Transverse colon (tissue), 4 donors: ENCODE measurements at places on chromosomes 12 and 14. TPM values are rescaled to one million over a fixed set of nuclear protein-coding genes. Genes with fewer than 3 reads are reported as not detected.

GRCh38 chr12:75984577-75985182, 46.9 kb downstream of the PHLDA1 start:
- H3K4me1 ChIP-seq, result no peaks in the 10 kb centered on the region
- no peaks in the 10 kb centered on the region for H3K36me3 ChIP-seq
- H3K27ac ChIP-seq, result no peak overlapping the region

LYZ gene
- 26.2 TPM for total RNA-seq

DNA sequence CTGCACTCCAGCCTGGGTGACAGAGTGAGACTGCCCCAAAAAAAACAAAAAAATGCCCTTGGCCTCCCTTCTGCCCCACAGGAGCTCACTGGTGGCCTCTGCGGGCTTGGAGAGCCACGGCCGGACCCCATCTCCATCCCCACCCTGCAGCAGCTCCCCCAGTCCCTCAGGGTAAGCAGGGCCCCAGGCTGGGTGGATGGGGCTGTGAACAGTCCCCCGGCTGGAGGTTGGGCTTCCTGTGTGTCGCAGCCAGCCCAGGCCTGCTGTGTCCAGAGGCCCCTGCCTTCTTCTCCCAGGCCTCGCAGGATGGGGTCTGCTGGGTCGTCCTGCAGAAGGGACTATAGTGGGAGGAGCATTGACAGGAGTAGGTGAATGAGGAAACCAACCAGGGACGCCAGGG, 15.4 kb upstream of the PUS1 start:
- H3K27me3 ChIP-seq, result no peaks in the 10 kb centered on the region
- peaks cover 10% of the 10 kb centered on the region for H3K4me1 ChIP-seq
- H3K36me3 ChIP-seq, result peaks cover 33% of the 10 kb centered on the region
- DNase-seq, result no peak
- H3K27ac ChIP-seq, result no peak overlapping the region
- no peak overlapping the region for H3K4me3 ChIP-seq

IL26 gene
- total RNA-seq, result not detected

DNA sequence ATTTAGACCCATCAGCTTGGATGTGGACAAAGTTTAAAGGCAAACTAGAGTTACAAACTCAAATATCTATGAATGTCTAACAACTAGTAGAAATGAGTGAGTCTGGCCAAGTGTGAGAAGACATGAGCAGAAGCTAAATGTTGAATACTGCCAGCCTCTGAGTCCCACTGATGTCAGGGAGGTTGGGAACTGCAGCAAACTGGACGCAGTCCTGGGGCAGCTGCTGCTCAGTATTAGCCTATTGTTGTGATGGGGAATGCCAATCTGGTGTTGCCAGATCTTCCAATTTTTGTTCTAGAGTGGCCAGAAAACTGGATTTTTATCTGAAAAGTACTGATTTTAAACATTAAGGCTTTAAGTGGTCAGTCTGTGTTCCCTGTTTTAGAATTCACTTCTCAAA, 770.4 kb upstream of the STXBP6 start:
- H3K4me1 ChIP-seq, result no peaks in the 10 kb centered on the region
- DNase-seq, result no peak
- H3K27ac ChIP-seq, result no peak overlapping the region
- no peaks in the 10 kb centered on the region for H3K36me3 ChIP-seq
- no peak overlapping the region for H3K4me3 ChIP-seq

- no peaks in the 10 kb centered on the region for H3K4me1 ChIP-seq
- no peaks in the 10 kb centered on the region for H3K27me3 ChIP-seq
- no peak overlapping the region for H3K27ac ChIP-seq
- DNase-seq, result no peak
These were observed 43.8 kb upstream of the CSRNP2 start for GRCh38 chr12:51127050-51127729.

DNA sequence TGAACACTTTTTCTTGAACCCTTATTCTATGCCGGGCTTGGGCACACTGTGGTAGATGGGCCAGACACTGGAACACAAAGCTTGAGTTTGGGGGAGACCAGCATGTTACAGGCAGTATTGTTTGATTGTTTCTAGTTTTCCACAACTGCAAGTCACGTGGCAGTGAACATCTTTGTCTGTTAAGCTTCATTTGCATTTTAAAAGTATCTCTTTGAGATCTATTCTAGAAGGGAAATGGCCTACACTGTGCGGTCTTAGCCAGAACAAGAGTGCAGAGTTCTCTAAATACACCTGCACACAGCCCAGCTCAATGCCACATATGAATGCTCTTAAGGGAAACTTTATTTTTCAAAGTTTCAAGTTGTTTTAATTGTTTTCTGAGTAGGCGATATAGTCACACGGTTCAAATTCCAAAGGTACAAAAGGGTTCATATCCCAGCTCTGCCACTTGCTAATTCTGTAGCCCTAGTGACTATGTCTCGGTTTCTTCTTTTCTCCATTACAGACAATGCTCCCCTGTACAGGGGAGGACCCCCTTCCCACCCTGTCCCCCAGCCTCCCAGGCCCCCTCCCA, 24.9 kb downstream of the RIN3 start:
- peak overlapping the region; percentile 91 for H3K27ac ChIP-seq
- no peak overlapping the region for H3K4me3 ChIP-seq
- no peaks in the 10 kb centered on the region for H3K27me3 ChIP-seq
- no peaks in the 10 kb centered on the region for H3K36me3 ChIP-seq

DNA sequence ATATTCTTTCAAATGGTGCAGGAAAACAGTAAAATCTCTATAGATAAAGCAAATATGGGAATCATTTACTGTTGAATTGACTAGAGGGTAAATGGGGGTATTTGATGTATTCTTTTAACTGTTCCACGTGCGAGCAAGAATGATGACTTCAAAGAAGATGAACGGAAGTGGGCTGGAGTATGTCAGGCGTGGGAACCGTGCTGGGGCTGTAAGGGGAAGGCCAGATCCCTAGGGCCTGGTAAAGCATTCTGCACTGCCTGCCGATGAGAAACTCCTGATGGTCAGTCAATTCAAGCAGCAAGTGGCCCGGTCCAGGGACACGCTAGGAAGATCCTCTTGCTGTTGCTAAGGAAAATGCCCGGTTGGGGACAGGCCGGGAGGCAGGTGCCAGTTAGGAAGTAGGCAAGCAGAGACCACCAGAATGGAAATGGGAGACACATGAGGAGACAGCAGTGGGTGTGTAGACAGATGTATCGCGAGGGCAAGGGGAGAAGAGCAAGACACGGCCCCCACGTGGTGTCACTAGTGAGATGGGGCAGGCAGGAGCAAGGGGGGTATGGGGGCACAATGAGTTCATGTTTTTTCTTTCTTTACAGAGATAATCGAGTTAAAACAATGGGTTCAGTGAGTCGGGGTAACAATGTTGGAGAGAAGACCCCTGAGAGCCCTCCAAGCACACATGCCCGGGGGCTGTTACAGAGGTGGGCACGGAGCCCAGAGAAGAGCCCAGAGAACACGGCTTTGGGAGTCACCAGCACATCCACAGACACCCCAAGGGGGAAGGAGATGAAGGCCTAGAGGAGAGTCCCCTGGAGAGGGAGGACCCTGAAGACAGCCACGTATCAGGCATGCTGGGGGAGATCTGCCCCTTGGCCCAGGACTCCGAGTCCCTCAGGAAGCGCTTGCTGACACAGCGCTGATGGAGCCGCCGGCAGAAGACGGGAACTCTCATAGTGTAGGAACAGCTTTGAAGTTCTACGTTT, 37.2 kb downstream of the FBXO21 start:
- no peak for DNase-seq
- H3K27ac ChIP-seq, result no peak overlapping the region
- H3K4me3 ChIP-seq, result no peak overlapping the region

DNA sequence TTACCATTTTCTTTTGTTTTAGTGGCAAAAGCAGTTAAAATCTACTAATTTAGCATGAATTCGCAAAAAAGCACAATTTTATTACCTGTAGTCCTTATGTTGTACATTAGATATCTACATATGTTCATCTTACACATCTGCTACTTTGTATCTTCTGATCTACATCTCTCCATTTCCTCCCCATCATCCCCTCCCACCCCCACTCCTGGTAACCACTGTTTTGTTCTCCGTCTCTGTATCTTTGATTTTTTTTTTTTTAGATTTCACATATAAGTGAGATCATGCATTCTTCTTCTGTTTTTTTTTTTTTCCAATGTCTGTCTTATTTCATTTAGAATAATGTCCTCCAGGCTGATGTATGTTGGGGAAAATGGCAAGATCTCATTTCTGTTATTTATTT, 922.7 kb downstream of the VRK1 start:
- no peaks in the 10 kb centered on the region for H3K4me1 ChIP-seq
- no peak overlapping the region for H3K27ac ChIP-seq
- no peaks in the 10 kb centered on the region for H3K27me3 ChIP-seq
- H3K4me3 ChIP-seq, result no peak overlapping the region

SERPINA12 gene
- not detected for total RNA-seq
